ENCODE measurements at places on chromosomes 7 and 10.

GRCh38 chr7:21140622-21141021 is 287.3 kb upstream of the SP4 start:
- no peak for DNase-seq

DNA sequence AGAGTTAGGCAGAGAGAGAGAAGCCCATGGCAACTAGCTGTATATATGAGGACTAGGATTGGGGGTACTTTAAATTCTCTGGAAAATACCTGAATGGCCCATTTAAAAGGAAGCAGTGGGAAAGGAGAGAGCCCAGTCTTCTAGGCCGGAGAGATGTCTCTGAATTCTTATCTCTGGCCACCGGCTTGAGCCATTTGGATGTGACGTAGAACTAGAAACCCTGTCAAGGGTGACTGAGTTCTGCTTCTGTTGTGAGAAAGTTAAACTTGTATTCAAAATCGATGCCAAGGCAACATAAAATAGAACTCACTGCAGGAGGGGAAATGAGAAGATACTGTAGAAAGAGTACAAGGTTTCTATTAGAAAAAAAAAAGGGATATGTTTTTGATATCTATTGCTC is 6.3 kb upstream of the GSTK1 start:
- DNase-seq, result no peak

DNA sequence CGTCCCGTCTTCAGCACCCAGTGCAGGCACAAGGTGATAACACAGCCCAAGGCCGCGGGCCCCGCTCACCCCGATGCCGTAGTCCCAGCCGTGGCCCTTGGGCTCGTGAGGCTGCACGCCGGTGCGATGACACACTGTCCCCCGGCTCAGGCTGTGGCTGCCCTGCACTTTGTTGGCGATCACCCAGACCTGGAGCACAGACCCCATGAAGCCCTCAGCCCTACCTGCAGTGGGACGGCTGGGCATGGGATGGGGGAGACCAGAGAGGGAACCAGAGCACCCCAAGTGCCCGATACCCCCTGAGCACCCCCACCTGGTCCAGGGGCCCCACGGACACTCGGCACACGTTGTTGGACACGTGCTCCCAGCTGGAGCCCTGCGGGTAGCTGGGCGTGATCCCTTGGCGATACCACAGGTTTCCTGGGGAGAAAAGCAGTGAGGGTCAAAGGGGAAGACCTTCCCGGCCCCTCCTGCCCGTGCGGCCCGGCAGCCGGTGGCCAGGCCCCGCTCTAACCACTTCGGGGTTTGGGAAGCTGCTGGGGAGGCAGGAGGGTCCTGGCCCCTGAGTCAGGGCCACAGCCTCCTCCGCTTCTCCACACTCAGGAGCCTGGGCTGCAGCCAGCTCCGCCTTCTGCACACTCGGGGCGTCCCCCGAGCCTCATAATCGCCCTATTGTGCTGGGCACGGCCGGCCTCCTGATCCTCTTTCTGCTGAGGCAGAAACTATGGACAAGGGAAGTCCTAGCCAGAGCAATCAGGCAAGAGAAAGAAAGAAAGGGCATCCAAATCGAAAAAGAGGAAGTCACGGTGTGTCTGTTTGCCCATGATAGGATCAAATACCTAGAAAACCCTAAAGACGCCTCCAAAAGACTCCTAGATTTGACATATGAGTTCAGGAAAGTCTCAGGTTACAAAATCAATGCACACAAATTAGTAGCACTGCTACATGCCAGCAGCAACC is 6.7 kb downstream of the BHLHA15 start:
- DNase-seq, result no peak

DNA sequence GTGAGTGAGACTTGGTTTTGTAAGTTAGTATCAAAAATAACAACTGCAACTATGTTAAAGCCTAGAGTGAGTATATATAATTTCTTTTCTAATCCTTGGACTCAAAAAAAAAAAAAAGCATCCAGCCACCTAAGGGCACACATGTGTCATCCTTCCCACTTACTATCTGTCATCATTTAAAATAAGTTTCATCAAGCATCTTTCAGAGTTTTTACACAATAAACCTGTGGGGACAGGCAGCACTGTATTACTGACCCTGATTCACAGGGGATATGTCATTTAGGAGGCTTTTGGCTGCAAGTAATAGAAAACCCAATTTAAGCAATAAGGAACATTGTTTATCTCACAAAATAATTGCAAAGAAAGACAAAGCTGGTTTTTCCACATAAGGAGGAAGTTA is 32.3 kb upstream of the OSBPL3 start:
- no peak for DNase-seq

DNA sequence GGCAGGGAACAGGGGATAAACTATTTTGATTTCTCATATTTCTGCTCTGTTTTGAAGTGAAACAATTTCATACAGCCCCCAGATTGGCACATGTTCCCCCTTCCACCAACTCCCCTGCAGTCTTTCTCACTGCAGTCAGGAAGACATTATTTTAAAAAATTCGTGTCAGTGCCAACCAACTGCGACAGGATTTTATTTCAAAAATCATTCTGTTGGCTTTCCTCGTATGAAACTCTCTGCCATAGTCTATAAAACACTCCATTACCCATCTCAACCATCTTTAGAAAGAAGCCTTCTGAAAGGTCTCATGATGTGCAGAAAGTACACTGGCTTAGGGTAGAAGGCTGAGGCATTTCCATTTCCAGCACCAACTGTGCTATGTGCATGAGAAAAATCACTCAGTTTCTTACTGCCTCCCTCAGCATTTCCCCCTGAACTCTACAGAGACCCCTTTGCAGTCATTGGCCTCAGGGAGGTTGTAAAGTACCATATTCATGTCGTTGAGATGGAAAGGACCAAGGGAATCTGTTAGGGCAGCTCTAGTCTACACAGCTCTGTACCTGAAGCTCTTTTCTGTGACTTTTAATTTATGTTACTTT is 46.9 kb downstream of the STEAP1B start:
- DNase-seq, result no peak

GRCh38 chr10:90644165-90644564 is 213.7 kb downstream of the HTR7 start:
- DNase-seq, result no peak

DNA sequence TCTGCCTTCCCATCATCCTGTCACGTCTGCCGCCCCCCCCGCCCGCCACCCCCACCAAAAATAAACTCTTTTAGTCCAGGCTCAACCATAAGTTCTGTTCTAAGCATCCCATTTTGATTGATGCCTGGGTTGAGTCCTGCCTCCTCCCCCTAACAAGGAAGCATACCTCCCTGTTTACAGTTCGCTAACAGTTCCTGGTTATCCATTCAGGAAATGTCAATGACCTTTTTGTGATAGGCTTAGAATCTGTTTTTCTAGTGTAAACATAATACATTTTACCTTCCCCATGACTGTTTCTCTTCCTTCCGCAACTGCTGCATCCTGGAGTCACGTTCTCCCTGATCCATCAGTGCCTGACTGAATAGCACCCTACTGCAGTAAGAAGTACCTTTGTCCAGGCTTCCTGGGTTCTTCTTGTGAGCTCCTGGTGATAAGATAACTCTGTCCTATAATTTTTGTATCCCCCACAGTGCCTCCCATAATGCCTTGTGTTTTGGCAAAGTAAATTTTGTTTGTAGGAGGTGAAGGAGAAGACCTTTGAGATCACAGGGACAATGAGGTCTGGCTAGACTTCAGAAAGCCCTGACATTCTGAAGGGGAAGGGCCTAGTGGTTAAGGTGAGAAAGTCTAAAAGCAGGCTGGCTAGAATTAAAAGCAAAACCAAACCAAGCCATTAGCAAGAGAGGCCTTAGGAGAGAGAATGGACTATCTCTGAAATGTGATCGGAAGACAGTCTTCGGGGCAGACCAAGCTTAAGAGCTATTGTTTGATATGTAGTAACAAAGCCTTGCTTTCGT is 7.3 kb downstream of the AGFG2 start:
- DNase-seq, result no peak

DNA sequence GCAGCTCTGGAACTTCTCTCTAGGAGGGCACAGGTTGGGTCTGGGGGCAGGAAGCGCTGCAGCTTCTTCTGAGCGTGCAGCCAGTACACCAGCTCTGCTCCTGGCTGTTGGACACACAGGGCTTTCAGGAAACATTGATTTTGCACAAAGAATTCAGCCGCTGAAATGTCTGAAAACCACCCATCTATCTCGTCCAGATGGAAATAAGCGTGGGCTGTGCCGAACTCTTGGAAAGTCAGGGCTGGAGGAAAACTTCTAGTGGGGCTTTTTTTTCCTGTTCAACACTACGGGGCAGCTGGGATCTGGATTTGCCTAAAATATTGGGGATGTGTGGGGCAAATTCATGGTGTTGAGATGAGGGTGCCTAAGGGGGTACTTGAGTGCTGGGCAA is 31.2 kb downstream of the PALD1 start:
- no peak for DNase-seq

- DNase-seq, result peak; percentile 23
Measured at GRCh38 chr10:47047577-47048525, 136.6 kb downstream of the PTPN20 start.

DNA sequence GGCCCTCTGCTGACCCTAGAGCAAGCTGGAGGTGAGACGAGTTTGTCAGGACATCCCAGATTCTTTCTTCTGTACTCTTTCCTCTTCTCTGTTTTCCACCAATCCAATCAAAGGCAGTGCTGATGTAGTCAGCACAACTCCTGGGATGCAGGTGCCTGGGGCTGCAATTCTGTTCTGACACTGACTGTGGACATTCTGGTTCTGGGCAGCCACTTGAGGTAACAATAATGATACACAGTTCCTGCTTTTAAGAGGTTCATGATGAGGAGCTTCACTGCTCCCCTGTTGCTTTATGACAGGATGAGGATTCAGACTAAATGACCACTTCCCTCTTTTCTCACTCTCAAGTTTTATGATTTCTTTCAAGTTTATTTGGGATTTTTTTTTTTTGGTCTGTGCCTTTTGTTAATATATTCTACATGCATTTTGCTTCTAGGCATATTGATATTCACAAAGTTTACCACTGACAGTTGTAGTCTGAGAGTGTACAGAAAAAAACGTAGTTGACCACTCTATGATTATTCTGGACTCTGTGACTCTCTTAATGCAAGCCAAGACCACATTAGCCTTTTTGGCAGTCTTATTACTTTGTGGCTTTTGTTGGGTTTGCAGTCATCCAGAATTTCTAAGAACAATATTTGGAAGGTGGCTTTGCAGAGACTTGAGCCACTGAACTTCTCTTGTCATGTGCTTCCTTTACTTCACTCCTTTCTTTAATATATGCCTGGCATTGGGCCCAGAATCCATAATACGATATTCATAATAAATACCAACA is 247.6 kb downstream of the AUTS2 start:
- DNase-seq, result no peak

GRCh38 chr7:95391761-95392160 is 4.4 kb downstream of the PON3 start:
- no peak for DNase-seq

GRCh38 chr7:96679886-96680285 is 29.8 kb downstream of the SEM1 start:
- DNase-seq, result no peak

DNA sequence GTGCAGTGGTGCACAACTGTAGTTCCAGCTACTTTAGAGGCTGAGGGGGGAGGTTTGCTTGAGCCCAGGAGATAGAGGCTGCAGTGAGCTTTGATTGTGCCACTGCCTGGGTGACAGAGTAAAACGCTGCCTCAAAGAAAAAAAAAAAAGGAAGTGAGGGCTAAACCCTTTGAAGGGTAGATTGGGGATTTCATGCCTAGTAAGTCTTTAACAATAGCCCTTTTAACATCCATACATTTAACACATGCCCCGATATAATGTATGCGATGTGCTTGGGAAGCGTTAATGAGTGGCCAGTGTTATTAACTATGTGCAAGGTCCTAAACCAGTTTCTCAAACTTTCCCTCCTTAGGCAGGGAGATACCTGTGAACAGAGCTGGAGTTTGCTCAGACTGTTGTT is 229.2 kb upstream of the HPS1 start:
- DNase-seq, result no peak

DNA sequence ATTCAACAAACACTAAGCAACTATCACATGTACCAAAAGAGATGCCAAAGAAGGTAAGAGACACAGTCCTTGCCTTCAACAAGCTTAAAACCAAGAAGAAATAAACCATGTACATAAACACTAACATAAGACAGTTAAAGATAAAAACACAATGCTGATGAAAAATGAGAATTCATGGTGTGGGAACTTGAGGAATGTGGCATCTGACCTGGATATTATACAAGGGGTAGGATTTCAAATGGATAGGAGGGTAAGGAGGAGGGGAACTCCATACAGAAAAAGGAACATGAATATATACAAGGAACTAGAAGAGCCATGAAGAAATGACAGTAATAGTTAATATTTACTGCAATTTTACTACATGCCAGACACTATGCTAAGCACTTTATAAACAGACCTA is 11.0 kb downstream of the HIBADH start:
- DNase-seq, result no peak

- DNase-seq, result no peak
Measured at GRCh38 chr7:157630301-157630853, 293.6 kb downstream of the DNAJB6 start.

DNA sequence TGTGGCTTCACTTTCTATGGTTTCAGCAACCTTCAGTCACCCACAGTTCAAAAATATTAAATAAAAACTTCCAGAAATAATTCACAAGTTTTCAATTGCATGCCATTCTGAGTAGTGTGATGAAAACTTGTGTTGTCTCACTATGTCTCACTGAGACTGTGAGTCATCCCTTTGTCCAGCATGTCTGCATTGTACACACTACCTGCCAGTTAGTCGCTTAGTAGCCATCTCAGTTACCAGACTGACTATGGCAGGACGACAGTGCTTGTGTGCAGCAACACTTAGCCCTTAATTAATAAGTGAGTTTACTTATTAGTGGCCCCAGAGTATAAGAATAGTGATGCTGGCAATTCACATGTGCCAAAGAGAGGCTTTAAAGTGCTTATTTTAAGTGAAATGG is 22.5 kb downstream of the CCDC186 start:
- no peak for DNase-seq

- no peak for DNase-seq
Measured at GRCh38 chr7:105830405-105831301, 45.7 kb downstream of the ATXN7L1 start.

- DNase-seq, result no peak
Measured at GRCh38 chr10:6863381-6863780, 283.3 kb upstream of the PRKCQ start.

- no peak for DNase-seq
Measured at GRCh38 chr7:28671526-28671925, 259.2 kb downstream of the CREB5 start.

DNA sequence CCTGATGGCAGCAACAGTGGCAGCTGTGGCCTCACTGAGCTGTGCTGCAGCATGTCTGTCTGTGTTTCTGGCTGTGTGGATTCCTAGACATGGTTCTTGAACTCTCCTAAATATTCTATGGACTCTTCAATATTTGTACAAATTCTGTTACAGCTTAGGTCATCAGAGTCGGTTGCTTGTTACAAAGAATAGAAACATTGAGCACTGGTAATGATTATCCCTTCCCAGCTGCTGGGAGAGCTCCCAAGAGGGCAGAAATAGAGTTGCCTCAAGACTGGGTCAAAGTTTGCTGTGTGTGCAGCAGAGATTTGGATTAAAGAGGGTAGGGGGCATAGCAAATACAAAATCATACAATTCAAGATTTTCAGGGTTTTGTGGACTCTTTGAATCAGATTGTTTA is 337.1 kb upstream of the AKR1E2 start:
- no peak for DNase-seq

GRCh38 chr7:82263920-82264782 is 179.4 kb downstream of the CACNA2D1 start:
- no peak for DNase-seq

Data from GOT3 (cell line).